ENCODE measurements at places on chromosomes 6 and 20.

- DNase-seq: no peak
These were observed 73.6 kb downstream of the NCR2 start for GRCh38 chr6:41408982-41409381.

DNA sequence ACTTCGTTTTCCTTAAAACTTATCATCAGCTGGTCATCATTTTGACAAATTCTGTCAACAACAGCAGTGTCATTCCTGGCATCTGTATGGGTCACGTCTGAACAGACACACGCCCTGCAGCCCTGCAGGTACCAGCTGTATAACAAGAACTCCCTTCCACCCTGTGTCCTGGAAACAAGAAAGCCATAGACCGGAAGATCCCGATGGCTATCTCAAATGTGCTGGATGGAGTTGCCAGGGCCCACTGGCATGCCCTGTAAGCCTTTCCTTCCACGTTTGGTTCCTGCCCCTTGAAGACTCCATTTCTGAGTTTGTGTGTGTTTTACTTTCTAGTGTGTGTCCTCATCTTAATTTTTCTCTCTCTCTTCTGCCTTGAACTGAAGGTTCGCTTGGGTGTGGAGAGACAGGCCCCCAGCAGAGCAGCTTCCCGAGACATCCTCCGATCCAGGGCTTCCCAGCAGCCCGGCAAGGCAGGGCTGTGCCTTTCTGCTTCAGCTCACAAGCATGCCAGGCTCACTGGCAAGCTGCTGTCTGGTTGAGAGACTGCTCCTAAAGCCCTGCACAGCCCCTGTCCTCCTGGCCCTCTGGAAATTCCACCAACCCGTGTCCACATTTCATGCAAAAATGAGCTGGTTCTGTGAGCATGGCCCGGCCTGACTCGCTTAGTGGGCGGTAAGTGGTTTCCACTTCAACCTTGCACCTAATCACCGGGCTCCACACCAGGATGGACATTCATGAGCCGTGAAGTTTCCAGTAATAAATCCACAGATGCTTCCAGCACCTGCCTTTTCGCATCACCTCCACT, 8.7 kb downstream of the GFRA4 start:
- no peak for DNase-seq

DNA sequence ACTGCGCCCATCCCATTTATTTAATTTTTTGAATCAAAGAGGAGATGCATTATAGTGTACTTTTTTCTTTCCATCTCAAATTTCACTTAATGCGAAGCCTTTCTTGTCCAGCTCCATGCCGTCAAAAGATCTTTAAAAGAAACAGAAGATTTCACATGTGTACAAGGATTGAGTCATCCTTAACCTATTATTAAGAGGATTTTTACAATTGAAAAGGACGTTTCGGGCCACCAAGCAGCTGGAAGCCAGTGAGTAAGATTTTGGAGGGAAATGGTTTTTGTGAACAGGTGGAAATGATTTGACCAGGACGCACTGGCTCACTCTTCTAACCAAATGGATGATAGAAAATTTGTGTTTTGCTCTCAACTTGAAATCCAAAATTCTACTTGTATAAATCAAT, 15.1 kb upstream of the CCDC170 start:
- no peak for DNase-seq

- DNase-seq: no peak
These were observed 65.4 kb downstream of the FILIP1 start for GRCh38 chr6:75428204-75428603.

GRCh38 chr20:24473435-24474223, 4.2 kb downstream of the SYNDIG1 start:
- no peak for DNase-seq

DNA sequence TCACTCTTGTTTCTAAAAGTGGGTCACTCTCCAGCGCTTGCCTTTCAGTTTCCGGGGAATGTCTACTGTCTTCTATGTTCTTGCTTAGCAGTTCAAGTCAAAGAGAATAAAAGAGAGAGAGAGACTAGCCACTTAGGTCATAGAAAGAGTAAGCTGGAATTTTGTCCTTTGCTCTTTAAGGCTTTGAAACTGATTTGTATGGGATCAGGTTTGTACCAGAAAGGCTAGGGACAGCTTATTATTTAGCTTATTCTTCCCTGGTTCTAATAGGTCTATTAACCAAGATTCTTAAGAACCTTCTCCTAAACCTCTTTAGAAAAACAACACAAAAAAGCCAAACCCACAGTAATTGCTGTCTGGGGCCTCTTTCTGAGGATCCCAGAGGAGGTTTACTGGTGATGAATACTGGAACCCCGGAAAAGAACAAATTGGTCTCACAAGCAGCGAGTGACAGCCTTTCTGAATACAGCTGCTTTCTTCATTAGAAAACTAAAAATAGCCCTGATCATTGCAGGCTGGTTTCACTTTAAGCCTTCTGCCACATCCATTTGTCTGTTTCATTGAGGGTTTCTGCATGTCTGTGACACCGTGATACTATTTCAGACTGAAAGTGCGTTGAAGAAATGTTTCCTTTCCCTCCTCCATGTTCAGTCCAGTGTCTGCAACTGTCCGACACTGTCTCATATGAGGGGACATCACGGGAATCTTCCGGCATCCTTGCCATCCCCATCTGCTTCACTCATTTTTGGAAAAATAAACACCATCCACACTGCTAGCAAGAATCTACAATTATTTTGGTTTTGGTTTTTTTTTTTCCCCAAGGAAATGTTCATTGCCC, 75.1 kb upstream of the ATXN1 start:
- DNase-seq: no peak

- no peak for DNase-seq
These were observed 20.4 kb upstream of the BMP2 start for GRCh38 chr20:6746901-6747609.

DNA sequence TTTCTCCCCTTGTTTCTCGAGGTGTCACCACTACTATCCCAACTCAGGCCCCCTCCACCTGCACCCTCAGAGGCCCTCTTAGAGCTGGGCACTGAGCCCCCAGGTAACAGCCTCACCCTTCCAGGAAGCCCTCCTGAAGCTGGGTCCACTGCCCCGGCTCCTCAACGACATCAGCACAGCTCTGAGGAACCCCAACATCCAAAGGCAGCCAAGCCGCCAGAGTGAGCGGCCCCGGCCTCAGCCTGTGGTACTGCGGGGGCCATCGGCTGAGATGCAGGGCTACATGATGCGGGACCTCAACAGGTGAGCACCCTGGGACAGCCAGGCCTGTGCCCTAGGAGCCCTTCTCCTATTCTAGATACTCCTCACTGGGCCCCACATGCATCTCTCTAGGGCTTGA, 12.9 kb upstream of the ZBTB9 start:
- no peak for DNase-seq

DNA sequence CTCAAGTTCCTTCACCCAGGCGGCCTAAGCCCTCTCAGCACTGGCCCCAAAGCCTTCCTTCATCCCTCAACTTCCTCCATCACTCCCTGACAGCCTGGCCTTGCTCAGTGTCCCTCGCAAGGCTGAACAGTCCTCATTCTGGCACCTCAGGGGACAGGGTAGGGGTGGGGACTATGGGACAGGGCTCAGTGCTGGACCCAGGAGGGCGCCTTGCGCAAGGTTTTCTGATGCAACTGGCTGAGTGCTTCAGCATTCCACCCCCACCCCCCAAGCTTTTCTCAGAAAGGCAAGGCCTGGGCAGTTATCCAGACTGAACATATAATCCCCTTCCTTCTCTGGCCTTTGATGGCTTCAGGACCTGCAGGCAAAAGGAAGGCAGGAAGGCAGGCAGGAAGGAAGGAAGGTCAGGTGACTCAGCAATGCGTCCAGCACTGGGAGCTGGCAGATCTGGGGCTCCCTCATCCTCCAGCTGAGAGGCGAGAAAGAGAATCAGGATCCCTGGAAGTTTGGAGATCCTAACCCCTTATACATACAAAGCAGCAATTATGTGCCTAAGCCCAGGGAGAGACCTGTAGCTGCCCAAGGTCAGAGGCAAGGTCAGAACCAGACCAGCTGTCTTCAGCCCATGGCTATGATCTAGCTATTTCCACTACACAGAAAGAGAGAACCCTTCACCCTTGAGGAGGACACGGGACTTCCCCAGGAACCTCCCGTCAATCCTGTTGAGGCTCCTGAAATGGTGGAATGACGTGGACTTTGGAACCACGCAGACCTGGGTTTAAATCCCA, 8.6 kb upstream of the TRIB3 start:
- DNase-seq: no peak

DNA sequence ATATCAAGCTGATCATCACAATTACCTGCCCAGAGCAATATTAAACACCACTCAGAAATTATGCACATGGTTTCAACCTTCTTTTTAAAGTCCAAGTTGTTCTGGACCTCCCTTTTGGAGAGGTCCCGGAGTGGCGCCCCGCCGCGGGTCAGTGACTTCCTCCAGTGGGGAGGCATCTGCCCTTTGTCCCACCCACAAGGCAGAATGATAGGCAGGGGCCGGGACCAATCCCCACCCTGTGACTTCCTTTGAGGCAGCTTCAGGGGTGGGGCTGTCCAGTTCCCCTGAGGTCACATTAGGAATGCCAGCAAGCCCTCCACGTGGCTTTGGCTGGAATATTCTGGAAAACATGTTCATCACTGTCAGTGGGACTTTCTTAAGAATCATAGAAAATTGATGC, 207.0 kb downstream of the ANKRD60 start:
- peak; percentile 17 for DNase-seq

DNA sequence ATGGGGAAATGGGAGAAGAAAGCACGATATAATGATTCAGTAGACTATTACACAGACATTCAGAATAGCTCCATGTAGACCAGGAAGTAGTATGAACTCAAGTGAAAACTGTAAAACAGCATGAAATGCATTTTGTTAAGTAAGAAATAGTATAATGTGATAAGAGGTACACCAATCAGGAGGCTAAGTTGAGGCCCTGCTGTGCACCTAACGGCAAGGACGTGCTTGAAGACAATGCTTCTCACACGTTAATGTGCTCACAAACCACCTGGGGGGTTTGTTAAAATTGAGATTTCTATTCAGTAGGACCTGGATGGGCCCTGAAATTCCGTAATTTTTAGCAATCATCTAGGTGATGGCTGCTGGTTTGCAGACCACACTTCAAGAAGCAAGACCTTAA, 178.9 kb upstream of the SULF2 start:
- DNase-seq: peak; percentile 25

DNA sequence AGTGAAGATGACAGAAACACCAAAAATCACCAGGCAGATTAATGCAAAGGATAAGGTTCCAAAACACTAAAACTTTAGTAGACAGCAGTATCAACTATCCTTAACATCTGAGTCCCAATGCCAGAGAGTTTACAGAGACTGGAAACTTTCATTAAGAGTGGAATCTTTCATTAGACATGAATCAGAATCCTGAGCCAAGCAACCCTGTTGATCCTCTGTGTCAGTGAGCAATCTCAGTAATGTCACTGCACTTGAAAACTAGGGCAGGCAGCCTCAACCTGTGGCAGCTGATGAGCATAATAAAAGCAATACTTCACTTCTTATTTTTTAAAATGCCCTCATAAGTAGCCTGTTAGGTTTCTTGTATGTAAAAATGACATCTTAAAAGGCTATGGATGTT, 252.8 kb upstream of the PLN start:
- DNase-seq: no peak

DNA sequence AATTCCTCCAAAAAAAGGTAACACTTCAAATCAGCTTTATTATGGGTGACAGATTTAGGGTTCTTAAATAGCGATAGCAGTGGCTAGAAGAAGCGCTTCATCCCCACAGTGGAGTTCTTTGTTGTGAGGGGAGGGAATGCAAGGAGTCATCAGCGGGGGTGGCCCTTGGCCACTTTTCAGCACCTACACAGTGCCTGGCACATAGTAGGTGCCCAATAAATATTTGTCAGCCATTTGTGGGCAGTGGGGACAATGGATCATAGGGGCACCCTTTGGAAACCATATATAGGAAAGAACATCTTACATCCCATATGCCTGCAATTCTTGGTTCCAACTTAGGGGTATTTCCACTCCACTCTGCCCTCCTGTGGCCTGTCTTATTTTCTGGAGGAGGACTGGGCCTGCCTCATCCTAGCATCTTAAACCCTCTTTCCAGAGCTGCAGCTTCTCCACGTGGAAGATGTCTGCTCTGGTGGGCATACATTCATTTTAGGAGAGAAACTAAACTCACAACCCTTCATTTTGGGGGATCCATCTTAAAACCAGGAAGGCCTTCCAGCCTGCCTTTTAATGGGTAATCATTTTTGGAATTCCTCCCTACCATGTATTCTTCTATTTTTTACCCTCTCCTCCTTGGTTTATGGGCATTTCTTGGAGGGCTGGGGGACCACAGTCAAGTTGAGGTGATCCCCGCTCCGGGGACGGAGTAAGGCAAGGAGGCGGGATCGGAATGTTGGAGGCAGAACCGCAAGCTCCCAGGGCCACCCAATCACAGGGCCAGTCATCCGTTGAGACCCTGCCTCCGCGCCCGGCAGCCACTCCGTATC, 2.6 kb upstream of the GPSM3 start:
- peak; percentile 47 for DNase-seq

- DNase-seq: no peak
These were observed 28.0 kb downstream of the ARFGEF2 start for GRCh38 chr20:48949304-48950170.

GRCh38 chr6:13272131-13273046, 55.9 kb downstream of the TBC1D7 start:
- DNase-seq: no peak

DNA sequence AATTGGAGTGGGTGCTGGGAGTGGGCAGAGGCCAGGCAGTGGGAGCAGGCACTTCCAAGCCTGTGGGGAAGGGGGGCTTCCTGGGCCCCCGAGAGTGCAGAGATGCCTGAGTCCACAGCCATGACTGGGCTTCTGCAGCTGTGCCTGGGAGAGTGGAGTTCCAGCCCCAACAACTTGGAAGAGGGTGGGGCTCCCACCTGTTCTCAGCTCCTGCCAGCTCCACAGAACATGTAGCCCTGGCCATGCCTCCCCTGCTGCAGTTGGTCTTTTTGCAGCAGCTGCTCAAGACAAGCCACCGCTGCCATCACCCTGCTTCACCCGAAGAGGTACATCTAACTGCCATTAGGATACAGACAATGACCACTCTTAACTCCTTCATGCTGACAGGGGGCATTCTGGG, 1092.3 kb downstream of the KHDRBS2 start:
- no peak for DNase-seq

DNA sequence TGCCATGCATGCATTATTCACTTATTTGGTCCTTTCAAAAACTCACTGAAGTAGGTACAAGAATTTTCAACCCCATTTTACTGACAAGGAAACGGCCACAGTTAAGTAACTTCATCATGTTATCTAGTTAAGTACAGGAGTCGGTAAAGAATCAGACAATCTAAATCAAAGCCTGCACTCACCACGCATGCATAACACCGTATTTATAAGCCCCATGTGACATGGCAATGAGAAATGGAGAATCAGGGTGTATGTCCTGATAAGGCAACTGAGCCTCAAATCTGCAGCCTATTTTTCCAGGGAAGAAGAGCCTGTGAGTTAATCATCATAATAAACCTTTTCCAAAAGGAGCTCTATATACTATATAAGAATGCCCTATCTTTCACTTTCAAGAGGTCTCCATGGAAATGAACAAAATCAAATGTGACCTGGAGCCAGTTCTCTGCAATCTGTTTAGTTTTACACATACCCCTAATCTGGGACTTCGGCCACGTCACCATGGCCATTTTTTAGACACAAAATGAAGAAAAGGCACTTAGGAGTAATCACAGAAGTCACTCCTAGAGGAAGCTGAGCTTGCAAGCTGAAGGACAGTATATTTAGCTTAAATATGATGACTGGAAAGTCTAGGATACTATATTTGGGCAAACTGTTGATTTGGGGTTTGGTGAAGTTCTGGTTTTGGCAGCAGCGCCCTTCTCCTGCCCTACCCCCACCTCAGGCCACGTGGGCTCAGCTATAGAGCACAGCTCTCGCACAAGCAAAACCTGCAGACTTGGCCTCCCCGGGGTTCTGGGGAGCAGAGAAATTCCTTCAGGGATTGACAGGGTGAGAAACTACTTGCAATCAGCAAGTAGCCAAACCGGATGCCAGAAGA, 19.2 kb downstream of the TRAM2 start:
- no peak for DNase-seq

GRCh38 chr6:125526007-125526720, 223.3 kb upstream of the HEY2 start:
- DNase-seq: no peak
